Urothelium cell line (cell line): ENCODE measurements at places on chromosomes 5 and 9.

- no peak for DNase-seq
Observed at GRCh38 chr5:133141746-133142145, 89.9 kb downstream of the HSPA4 start.

GRCh38 chr9:135896205-135896604, 11.1 kb downstream of the CAMSAP1 start:
- no peak for DNase-seq

DNA sequence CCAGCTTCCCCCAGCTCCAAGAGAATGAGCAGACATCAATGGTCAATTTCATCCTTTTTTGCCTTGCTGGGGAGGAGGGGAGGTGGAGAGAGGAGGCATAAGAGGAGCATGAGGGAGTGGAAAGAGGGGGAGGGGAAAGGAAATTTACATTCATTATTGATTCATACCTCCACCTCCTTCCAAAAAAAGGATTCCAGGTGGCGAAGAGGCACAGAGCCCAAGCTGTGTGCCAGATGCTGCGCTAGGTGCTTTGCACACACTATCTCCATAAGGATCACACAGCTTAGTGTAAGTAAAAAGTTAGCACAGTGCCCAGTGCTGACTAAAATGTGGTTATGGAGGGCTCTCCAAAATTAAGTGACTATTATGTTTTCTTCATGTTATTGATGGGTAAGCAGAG, 11.0 kb downstream of the ASTN2 start:
- no peak for DNase-seq

DNA sequence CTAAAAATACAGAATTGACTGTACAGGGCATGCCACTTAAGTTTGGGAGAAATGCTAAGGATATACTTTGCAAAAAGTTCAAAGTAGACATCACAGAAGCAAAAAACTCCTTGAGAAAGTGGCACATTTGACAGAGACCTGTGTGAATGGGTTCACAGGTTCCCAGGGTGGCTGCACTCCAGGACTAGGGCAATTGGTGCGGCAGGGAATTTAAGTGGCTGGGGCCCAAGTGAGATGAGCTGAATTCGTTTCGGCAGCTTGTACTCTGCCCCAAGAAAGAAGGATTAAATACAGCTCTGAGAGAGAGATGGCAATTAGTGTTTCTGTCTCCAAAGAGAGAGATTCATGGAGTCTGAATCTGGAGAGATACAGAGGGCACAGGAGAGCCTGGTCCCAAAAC, 280.1 kb downstream of the FBXL17 start:
- no peak for DNase-seq

DNA sequence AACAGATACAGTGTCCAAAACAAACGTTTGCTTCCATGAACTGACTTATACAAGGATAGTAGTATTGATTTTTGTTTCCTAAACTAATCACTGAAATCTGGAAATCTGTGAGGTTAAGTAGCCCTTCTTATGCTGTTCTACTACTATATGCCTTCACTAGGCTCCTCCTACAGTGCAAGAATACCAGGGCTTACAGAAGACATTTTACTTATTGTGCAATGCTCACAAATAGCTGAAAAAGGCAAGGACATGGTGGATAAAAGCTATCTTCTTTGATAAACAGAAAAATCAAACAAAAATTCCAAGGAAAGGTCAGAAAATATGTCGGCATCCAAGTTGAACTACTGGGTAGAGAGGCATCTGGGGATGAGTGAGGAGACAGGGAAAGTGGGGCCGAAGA, 61.9 kb downstream of the OXCT1 start:
- DNase-seq: no peak

DNA sequence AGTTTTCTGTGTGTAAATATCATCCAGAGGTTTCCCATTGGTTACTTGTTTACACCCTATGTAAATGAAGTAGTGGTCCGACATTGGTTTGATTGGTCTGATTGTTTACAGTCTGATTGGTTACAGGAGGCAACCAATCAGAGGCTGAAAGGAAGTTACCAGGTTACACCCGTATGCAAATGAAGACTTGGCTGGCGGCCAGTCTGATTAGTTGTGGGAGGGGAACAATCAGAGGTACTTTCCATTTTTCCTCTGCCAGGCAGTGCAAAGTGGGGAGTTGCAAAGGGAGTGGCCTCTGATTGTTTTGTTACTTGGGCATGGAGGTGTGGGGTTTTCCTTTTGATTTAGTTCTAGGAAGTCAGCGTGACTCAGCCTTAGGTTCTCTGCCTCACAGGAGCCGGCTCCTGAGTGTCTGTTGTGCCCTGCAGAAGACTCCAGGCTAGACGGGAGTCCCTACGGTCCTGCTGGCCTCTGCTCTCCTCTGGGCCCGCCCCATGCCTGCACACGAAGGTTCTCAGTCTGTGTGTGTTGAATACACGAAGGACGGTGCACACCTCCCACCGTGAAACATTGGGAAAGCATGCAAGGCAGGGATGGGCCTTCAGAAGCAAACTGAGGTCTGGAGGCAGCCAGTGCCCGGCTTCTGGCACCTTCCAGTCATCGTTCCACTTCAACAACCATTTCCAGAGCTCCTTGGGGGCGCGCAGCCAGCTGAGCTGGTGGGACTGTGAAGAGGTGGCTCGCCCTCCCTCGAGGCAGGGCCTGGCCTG, 42.9 kb downstream of the OLFM1 start:
- DNase-seq: no peak

GRCh38 chr5:94481059-94481458, 137.3 kb downstream of the KIAA0825 start:
- no peak for DNase-seq

GRCh38 chr5:159244890-159245289, 18.2 kb upstream of the UBLCP1 start:
- DNase-seq: no peak

DNA sequence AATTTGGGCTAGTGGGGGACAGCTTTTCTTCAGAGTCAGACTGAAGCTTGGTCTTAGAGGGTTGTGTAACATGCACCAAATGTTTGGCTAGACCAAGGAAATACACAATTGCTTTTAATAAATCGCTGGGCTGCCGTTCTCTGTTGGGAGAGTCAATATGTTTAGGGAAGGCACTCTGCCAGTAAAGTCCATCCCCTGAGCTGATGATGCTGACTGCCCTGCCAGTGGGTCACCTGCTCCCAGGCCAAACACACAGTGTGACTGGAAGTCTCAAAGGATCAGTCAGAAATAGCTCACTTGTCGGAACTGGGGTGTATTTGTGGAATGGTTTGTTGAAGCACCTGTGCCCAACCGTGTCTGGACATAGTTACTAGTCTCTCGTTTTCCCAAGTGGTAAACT, 17.9 kb upstream of the ZNF474 start:
- DNase-seq: no peak
